ENCODE measurements at places on chromosomes 3 and 15.

DNA sequence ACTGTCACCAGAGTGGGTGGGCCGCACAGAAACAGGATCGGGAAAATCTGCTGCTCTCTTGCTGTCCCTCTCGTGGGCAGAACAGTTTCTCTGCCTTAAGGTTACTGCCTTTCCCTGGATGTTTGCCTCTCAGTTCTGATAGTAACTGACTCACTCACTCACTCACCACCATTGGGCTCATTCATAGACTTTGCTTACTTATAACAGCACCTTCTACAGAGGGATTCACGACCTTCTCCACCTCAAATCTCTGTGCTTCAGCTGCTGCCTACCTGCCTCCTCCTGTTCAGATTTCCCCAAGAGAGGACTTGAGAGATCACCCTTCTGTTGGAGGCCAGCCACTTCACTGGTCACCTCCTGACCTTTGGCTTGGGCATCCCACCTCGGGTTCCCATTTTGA is 147.7 kb upstream of the ICE2 start:
- no peaks in the 10 kb centered on the region for H3K4me1 ChIP-seq
- no peak overlapping the region for H3K27ac ChIP-seq
- DNase-seq, result no peak

- H3K27ac ChIP-seq, result no peak overlapping the region
- peak; percentile 65 for DNase-seq
- no peaks in the 10 kb centered on the region for H3K27me3 ChIP-seq
These were observed 34.5 kb downstream of the PSTPIP1 start for GRCh38 chr15:77029166-77030047.

DNA sequence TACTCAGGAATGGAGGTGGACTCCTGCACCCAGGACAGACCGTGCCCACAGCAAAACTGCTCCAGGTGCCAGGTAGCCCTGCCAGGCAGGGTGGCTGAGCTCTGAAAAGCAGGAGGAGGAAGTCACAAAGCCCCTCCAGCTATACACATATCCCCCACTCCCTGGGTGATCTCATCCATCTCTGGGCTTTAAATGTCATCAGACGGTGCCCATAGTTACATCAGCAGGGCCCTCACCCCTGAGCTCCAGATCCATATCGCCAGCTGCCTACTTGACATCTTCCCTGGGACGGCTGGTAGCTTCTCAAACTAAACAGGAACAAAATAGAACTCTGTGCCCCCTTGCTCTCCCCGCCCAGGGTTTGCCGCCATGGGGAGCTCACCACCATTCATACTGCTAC is 87.7 kb downstream of the MEGF11 start:
- no peaks in the 10 kb centered on the region for H3K27me3 ChIP-seq
- no peak for DNase-seq
- H3K27ac ChIP-seq, result no peak overlapping the region
- no peak overlapping the region for H3K4me3 ChIP-seq
- H3K36me3 ChIP-seq, result no peaks in the 10 kb centered on the region

DNA sequence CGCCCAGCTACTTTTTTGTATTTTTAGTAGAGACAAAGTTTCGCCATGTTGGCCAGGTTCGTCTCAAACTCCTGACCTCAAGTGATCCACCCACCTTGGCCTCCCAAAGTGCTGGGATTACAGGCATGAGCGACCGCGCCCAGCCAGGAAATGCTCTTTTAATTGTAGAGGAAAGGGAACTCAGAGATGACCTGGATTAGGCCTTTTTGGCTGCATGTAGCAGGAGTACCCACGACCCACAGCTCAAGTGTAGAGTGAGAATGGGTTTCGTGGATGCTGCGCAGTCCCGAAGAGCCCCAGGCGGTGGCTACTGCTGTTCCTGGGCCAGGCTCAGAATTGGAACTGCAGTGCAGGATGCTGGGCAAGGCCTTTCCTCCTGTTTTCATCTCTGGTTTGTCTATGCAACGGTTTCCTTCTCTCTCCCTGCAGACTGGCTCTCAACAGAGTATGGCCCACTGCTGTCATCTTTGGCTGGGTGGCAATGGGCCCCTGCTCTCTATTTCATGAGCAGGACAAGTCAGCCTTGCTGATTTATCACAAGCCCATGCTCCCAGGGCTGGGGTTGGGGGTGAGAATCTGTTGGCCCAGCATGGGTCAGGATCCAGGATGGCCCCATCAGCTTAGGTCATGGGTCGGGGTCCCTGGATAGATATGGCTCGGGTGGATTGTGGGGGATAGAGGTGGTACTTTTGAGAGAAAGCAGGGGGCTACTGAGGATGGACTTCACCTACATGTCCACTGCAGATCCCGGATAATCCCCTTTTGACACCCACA is 51.2 kb downstream of the GASK1A start:
- no peaks in the 10 kb centered on the region for H3K4me1 ChIP-seq
- H3K27ac ChIP-seq, result no peak overlapping the region
- DNase-seq, result no peak
- no peak overlapping the region for H3K4me3 ChIP-seq
- H3K27me3 ChIP-seq, result no peaks in the 10 kb centered on the region
- no peaks in the 10 kb centered on the region for H3K36me3 ChIP-seq

- no peaks in the 10 kb centered on the region for H3K27me3 ChIP-seq
- no peak for DNase-seq
- H3K36me3 ChIP-seq, result no peaks in the 10 kb centered on the region
- no peak overlapping the region for H3K27ac ChIP-seq
These were observed 298.1 kb upstream of the KCNMB2 start for GRCh38 chr3:178238179-178238578.

DNA sequence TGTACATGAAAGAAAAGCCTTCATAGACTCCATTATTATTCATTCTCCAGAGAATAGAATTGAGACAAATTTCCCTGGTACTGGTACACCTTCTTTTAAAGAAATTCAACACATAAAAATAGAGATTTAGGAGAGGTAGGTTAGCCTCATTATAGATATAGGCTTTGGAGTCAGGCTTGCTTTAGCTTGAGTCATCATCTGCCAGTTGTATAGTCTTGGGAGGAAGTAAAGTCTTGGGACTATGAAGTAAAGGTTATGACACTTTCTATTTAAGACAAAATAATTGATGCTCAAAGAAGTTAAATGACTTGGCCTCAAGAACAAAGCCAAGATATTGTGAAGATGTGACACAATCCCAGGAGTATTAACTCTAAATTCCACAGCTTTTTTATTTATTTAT is 4.3 kb downstream of the HRG start:
- no peaks in the 10 kb centered on the region for H3K36me3 ChIP-seq
- H3K4me3 ChIP-seq, result no peak overlapping the region
- H3K4me1 ChIP-seq, result no peaks in the 10 kb centered on the region
- no peak overlapping the region for H3K27ac ChIP-seq
